NCI-H2081 treated with DMSO at 0.1 percent for 48 hours (cell line): ENCODE measurements at places on chromosomes 5 and 9.
A peak's percentile ranks its signal among the peaks of the same experiment; 100 is the strongest.

- DNase-seq: no peak
Measured at GRCh38 chr9:137234758-137235423, 4.2 kb downstream of the SLC34A3 start.

DNA sequence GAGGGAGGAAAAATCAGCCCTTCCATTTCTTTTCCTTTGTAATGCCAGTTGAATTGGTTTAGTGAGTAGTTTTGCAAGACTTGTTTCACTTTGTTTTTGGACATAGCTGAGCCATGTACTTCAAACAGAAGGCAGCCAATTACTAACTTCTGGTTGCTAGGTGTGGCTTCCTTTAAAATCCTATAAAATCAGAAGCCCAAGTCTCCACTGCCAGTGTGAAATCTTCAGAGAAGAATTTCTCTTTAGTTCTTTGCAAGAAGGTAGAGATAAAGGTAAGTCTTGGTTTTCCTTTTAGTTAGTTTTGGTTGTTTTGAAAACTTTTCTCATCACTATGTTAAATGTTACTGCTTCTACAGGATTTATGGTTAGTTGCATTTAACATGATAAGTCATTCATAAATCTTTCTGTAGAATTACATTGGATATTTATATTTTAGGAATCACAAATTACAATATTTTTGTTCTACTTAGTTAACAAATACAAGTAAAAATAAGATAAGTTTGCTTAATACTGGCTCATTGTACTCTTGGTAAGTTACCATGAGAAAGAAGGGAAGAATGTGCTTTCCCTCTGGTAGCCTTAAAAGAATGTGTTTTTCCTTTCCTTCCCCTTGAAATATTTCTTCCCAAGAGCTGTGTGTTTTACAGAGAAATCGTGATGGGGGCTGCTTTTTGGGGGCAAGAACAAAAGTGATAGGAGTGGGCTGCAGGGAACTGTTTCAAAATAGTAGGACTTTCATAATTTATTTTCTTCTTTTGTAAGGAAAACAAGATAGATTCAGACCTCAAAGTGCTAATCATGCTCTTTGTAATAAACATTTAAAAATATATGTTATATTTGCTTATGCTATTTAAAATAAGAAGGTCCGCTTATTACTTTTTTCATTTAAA is at the start of gene ANXA1:
ANXA1 (plus strand) TSS at position 213 of the 890 bp plus-strand sequence. CDS start 6,671 bp downstream, outside the sequence.
- no peak for DNase-seq

GRCh38 chr9:126160067-126160853 is 166.4 kb upstream of the MVB12B start:
- no peak for DNase-seq

GRCh38 chr9:107705521-107705920 is 216.0 kb upstream of the KLF4 start:
- no peak for DNase-seq

GRCh38 chr9:97397220-97397619 is 14.7 kb upstream of the TDRD7 start:
- no peak for DNase-seq

DNA sequence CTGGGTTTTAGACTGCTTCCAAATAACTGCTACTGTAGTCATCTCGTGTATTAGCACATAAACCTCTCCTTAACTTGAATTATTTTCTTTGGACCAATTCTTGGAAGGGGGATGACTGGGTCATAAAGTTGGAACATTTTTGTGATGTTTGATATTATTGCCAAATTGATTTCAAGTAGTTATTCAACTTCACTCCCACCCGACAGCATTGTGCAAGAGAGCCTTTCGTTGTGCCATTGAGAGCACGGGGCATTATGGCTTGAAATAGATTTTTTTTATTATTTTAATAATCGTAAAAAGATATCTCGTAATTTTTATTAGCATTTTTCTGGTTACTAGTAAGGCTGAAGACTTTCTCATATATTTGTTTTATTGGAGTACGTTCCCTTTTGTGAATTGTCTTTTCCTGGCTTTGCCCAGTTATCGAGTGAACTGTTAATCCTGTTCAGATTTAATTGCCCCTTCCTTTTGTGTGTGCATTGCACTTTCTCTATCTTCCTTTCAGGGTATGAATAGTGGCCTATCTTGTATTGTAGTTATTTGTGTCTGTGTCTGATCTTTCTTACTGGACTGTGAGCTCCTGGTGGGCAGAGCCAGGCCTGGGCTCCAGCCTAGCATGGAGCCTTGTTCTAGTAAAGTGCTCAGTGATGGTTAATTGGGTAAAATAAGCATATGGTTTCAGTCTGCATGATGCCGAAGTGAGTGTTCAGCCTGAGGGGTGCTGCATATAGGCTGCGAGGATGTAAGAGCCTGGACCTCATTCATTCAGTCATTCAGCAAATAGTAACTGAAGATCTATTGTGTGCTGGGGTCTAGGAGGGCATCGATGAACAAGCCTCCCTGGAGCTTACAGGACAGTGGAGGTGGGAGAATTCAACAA is 93.5 kb upstream of the SHB start:
- DNase-seq: no peak

GRCh38 chr9:19445452-19445851 is 36.6 kb downstream of the ACER2 start:
- DNase-seq: peak; percentile 26

GRCh38 chr5:1424716-1425115 is 20.5 kb downstream of the SLC6A3 start:
- DNase-seq: no peak

- no peak for DNase-seq
Measured at GRCh38 chr5:1667648-1668140, 131.9 kb downstream of the MRPL36 start.

DNA sequence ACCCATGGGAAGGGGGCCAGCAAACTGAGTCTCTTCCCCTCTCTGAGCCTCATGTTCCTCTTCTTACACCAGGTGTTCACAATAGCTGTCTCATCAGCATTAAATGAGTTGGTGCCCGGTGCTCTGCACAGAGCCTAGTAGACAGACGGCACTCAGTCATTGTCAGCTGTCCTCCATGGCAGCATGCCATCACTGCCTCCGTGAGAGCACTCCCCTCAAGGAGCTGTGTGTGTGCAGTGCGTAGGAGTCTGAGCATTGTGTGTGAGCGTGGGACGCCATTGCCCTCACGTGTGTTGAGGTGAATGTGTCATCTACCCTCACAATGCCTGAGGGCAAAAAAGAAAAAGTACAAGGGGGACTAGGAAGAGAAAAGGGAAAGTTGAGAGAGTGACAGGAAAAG is 536.5 kb downstream of the CDK5RAP2 start:
- no peak for DNase-seq

DNA sequence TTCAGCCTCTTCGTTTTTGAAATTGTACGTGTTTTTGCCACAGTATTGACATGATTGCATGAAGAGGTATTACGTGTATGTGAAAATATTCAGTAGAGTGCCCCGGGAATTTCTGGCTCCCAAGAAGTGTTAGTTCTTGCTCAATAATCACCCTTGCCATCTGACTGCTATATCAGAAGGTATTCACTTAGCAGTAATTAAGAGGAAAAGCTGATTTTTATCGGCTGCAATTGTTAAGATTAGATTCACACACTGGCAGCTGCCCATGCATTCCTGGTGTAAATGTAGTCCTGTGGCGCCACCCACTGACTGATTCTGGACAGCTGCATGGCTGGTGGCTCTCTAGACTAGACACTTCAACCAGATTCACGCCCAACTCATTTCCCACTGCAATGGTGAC is 440.1 kb upstream of the ADAMTS16 start:
- no peak for DNase-seq

DNA sequence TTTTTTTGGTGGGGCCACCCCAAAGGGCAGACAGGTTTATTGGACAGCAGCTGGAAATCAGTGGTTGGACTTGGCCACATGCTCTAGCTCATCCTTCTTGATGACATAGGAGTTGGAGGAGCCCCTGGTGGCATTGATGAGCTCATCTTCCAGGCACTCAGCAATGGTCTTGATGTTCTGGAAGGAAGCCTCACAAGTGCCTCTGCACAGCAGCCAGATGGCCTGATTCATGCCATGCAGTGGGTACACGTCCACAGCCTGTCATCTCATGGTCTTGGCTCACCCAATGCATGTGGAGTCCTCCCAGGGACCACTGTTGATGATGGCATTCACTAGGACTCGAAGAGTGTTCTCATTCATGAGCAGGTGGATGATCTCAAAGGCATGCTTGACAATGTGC is 11.3 kb upstream of the RCL1 start:
- no peak for DNase-seq

DNA sequence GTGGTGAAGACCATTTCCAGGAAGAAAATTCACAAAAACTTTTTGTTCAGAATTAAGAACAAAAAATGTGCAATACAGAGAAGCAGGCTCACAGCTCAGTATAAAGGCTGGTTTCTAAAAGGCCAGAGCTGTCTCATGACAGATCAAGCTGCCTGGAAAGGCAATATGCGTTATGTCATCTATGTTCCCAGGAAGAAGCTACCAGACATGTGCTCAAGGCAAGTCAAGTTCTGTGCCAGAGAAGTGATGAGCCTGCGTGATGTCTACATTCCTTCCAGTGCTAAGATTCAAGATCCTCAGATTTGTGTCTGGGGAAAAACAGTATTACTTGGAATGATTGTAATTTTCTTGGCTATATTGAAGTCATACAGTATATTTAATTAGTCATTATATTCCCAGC is 104.3 kb downstream of the PDE4D start:
- no peak for DNase-seq

DNA sequence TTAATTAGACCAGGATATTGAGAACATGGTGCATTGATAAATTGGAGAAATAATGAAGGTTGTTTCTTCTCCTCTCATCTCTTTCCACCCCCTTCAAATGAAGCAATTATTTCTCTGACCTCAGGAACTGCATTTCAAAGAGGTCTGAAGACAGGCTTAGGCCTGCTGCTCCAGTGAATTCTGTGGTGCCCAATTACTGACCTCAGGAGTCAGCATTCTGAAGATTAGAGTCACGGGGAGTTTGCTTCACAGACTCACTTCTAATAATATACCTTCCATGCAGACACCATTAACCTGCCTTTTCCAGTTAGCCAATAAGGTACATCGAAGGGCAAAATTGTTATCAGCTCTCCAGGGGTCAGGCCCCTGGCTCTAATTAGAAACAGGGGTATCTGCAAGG is 270.9 kb downstream of the GAS1 start:
- no peak for DNase-seq

- no peak for DNase-seq
Measured at GRCh38 chr5:64599226-64599625, 91.1 kb upstream of the SHISAL2B start.

DNA sequence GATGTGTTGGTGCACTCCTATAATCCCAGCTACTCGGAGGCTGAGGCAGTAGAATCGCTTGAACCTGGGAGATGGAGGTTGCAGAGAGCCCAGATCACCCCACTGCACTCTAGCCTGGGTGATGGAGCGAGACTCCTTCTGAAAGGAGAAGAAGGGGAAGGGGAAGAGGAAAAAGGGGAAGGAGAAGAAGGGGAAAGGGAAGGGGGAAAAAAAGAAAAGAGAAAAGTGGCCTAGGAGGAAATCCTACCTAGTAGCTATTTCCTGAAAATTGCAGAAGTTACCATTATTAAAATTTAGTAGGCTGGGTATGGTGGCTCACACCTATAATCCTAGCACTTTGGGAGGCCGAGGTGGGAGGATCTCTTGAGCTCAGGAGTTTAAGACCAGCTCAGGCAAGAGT is 67.4 kb downstream of the ARRDC3 start:
- no peak for DNase-seq

DNA sequence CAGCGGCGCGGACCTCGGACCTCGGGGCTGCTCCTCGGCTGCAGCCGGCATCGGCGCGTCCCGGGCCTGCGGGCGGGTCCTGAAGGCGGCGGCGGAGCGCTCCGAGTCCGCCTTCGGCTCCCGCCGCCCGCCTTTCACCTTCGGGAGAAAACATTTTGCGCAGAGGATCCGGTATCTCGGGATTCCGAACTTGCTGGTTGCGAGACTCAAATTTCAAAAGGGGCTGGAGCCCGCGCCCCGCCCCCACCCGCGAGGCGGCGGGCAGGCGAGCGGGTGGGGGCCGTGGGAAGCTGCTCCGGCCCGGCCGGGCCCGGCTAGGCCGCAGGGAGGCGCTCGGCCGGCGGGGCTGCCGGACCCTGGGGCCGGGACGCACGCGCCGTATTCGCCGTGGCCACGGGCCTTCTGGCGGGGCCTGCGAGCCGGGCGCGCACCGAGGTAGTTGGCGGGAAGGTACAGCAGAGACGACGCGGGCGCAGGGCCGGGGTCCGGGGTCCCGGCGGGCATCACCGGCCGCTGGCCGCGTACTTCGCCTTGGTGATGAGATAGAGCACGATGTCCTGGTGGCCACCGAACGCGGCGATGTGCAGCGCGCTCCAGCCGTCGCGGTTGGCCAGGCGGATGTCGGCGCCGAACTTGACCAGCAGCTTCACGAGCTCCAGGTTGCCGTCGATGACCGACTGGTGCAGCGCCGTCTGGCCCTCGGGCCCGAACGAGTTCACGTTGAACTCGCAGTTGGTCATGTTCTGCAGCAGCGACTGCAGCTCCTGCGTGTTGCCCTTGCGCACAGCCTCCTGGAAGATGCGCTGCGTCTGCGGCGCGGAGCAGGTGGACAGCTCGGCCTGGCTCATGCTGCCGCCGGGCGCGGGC is 757 bp downstream of the NRARP start:
- no peak for DNase-seq

- DNase-seq: no peak
Measured at GRCh38 chr9:85743275-85744128, 1.7 kb upstream of the AGTPBP1 start.

GRCh38 chr9:97900738-97901565 is 21.3 kb downstream of the TRMO start:
- DNase-seq: peak; percentile 17
